ENCODE measurements at places on chromosomes 6 and 20.

DNA sequence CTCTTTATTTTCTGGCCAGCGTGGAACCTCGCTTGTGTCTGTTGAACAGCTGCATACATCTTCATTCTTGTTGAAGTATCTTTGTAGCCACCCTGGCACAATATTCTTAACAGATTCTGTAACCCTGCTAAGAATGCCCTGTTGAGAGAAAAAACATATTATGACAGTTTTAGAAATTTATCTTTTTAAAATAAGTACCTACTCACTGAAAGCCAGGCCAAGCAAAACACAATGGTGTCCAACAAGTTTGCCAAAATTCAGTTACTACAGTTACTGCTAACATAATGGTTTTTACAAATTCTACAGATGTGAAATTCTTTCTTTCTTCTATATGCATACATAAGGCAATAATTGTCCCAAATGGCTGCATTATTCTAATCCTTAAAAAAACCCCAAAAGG lies 18.2 kb downstream of the NUP153 start:
- DNase-seq = peak; percentile 33

DNA sequence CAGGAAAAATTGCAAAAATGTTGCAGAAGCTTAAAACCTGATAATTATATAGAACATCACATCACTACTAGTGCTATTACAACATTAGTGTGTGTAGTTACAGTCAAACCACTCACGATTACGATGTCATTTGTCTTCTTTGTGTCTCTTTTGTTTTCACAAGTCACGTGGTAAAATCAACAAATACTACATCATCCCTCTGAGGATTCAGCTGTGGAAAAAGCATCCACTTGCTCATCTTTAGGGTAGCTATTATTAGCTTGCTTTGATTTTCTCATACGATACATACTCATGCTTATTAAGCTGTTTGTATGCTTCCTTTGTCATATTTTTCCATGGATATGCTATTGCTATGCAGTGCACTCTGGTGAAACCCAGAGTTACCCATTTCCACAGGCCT lies 22.2 kb upstream of the ATXN1 start:
- no peak for DNase-seq

GRCh38 chr20:41047279-41047974 lies 18.8 kb downstream of the TOP1 start:
- no peak for DNase-seq

DNA sequence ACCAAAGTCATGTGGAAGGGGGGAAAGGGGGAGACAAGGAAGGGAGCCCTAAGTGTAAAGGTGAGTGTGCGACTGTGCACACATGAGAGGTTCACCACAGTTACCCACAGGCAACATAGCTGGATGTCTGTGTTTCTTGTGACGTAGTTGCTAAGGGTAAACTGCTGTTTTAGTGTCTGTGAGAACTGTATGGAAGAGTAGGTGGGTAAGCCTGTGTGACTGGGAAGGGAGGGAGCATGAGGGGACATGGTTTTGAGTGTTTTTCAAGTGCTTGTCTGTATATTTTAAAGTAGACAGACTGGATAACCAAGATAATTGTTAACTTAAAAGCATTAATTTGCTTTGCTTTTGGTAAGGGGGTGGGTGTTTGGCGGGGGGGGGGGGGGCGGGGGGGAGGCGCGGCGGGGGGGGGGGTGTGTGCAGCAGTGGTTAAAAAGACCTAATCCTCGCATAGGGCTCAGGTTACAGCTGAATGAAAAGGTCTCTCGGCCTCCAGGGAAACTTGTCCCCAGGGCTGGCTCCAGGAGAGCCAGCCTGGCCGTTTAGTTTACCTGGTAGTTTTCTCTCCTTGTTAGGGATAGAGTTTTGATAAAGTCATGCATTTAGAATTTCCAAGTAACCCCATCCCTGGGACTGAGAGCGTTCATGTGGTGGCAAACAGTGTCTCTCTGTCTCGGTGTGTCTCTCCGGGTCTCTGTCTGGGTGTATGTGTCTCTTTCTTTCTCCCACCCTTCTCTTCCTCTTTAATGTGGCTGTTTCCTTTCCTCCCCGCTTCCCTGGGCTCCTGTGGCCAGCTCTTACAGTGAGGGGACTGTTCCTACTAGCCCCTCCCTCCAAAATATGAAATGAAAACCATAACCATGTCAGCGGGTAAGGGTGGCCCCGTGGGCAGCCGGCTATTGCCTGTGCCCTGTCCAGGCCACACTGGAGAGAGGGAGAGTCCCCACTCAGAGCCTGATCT lies 3.4 kb downstream of the SCUBE3 start:
- no peak for DNase-seq

- DNase-seq = no peak
Measured at GRCh38 chr6:34958734-34959133, 69.7 kb downstream of the ANKS1A start.

DNA sequence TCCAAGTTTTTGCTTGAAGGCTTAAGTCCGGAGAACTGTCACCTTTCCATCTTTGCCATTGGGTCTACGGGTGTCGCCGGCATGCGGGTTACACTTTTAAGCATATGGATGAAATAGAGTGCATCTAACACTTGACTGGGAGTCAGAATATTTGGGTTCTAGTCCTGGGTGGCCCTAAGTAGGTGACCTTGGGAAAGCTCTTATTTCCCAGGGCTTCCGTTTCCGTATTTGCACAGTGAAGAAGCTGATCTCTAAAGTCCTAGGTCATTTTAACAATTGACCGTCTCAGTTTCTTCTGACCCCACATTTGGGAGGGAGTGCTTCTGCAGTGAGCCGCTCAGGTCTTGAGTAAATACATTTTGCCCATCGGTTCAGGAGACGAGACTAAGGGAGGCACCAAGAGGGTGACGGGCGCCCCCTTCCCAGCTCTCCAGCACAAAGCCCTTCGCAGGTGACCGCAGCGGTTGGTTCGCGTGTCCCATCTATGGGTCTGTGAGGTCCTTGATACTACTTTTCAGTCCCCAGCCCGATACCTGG lies 651 bp upstream of the BLTP3A start:
- DNase-seq = peak; percentile 16

DNA sequence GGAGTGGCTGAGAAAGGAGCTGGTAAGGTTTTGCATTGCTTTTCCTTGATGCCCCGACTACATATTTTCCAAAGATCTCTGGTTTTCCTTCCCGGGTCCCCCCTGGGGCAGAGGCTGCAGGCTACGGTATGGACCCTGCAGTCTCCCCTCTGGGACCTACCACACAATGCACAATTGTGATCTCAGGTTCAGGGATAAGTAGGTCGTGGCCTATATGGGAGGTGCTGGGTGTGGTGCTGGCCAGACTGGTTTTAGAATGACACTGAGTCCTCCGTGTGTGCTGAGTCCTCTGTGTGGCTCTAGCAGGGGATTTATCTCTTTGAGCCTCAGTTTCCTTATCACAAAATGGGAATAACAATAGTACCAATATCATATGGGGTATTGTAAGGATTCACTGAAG lies 376 bp downstream of the C20orf202 start:
- no peak for DNase-seq

DNA sequence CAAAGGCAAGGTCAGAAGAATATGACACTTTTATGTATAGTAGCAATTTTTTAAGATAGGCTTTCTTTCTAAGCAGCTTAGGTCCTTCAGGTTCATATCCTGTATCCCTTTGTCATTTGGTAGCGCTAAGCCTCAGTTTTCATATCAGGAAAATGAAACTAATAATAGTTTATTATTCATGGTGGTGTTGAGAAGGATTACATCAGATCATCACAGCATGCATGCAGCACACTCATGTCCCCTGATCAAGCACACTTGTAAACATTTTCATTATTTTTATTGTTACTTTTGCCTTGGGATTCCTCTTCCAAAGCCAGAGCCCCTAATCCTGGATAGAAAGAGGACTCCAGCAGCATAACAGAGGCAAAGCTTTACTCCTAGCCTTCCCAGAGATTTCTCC lies 70.2 kb upstream of the ADGRF1 start:
- no peak for DNase-seq

DNA sequence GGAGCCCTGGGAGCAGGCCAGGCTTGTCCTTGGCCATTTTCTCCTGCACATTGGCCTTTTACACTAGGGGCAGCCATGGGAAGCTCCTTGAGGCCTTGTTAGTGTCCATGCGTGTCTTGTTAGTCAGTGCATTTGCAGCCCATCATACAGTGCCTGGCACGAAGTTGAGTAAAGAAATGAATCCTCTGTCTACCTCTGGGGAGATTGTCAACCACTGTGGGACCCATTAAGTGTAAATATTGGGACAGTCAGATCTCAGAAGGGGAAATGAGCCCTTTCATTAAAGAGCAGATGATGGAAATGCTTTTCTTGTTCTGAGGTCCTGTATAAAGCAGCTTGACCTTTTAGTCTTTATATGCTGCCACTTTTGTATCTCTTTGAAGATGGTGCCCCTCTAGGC lies 33.9 kb downstream of the SOBP start:
- no peak for DNase-seq

DNA sequence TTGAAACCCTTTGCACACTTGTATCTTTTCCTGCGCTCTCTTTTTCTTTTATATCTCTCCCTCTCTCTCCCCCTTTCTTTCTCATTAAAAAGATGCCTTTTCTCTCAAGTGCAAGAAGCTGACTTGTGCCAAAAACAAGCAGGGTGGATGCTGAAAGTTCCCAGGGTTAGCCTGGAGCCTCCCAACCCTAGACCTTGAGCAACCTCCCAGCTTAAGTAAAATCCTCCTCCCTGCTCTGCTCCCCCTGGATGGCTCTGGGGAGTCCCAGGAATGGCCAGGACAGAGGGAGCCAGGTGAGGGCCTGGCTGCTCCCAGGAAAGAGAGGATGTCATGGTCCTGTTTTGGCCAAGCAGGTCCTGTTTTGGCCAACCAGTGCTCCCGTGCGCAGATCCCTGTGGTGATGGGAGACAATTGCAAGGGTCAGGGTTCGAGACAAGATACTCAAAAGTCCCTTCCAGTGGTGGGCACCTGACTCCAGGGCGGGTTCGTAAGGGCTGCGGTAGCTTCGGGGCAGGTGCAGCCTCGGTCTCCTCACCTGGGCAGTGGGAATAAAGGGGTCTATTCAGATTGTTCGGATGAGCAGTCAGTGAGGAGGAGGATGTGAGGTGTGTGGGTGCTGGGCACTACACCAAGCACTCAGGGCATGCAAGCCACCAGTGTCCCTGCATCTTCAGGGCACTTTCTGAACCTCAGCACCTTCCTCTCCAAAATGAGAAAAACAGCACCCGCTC lies 49.4 kb downstream of the EYA2 start:
- no peak for DNase-seq

GRCh38 chr20:17507032-17507431 lies 24.1 kb downstream of the BFSP1 start:
- no peak for DNase-seq

- DNase-seq = no peak
Measured at GRCh38 chr6:71388068-71388744, 99.6 kb downstream of the OGFRL1 start.

- DNase-seq = no peak
Measured at GRCh38 chr20:47506335-47506734, 4.6 kb downstream of the NCOA3 start.

DNA sequence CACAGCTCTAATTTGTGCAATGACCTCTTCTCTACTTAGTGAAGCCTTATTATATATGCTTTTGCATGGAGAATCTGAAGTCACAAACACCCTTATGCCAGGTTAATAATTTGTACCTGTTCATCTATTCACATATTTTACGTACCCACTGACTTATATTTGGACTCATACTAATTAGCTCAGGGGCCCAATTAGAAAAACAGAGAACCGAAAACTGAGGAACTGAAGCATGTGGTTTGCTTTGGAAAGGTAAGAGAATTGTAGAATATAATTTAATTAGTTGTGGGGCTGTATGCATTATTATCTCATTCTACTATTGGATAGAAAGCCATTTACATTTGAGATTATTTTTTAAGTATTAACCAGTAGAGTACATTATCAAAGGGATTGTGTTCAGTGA lies 805.9 kb upstream of the CITED2 start:
- no peak for DNase-seq

- DNase-seq = peak; percentile 62
Measured at GRCh38 chr20:6075428-6076219, 21.8 kb upstream of the LRRN4 start.

DNA sequence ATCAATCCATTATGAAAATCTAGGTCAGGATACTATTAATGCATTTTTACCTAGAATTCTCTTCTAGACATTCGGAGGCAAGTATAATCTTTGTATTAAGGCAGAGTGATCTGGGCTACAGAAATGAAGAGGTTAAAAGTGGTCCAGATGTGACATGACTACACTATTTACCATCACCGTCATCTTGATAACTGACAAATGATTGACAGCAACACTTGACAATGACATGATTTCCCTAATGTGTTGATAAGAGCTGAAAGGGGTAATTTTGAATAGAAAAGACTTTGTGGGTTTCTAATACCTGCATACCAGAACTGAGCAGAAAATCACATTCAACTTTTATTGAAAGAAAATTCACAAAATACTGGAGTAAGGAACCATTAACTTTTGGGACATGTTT lies 718.9 kb upstream of the MAP3K7 start:
- DNase-seq = no peak

DNA sequence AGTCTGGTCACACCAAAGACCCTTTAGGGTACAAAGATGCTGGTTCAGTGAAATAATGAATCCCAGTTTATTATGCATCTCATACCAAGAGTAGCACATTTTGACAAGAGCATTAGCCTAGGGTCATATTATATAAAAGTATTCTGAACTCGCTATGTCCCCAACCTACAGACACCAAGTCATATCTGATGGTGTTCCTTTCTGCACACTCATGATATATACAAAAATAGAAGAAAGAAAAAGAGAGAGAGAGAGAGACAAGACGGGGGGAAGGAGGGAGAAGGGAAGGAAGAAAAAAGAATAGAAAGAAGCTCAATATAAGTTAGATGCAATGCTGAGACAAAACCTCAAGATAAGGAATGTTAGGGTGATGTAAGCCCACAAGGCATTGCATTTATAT lies 131.1 kb downstream of the DST start:
- no peak for DNase-seq

DNA sequence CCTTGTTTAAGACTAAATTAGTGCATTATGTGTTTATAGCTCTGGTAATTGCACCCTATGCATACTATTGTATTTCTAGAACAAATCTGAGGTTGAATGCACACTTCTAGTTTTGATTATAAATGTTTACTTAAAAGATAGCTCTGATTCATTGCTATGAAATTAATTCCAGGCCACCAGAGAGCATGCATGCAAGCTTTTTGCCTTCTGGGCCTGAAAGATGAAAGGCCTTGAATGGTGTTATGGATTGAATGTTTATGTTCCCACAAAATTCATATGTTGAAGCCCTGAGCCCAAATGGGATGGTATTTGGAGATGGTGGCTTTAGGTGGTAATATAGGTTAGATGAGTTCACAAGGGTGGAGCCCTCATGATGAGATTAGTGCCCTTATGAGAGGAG lies 695.0 kb upstream of the MAP3K7 start:
- DNase-seq = no peak

DNA sequence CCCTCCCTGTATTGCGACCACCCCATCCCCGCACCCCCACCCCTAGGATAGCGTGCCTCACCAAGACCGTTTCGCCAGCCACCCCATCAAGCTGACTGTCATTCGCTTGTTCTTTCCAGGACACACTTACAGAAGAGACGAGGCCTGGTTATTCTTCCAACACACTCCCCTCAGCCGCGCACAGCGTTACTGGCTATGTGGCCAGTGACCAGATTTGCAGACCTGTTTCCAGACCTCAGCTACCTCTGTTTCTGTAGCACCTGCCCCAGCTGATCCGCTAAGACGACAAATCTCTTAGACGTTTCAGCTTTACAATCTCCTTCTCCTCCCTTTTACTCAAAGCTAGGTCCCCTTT lies 26.1 kb downstream of the HLA-F start:
- DNase-seq = no peak

- DNase-seq = peak; percentile 68
Measured at GRCh38 chr6:45388328-45388727, 10.6 kb upstream of the SUPT3H start.

- peak; percentile 28 for DNase-seq
Measured at GRCh38 chr6:14882394-14883026, 363.4 kb upstream of the JARID2 start.

GRCh38 chr6:12314751-12315150 lies 24.6 kb downstream of the EDN1 start:
- DNase-seq = no peak

Data from AG10803 (cell line).